ENCODE measurements at places on chromosomes 4 and X.
A peak's percentile ranks its signal among the peaks of the same experiment; 100 is the strongest.

GRCh38 chr4:25182937-25183336, 22.7 kb upstream of the SEPSECS start:
- no peak for DNase-seq

GRCh38 chr4:105453550-105454205, 20.2 kb downstream of the PPA2 start:
- no peak for DNase-seq

DNA sequence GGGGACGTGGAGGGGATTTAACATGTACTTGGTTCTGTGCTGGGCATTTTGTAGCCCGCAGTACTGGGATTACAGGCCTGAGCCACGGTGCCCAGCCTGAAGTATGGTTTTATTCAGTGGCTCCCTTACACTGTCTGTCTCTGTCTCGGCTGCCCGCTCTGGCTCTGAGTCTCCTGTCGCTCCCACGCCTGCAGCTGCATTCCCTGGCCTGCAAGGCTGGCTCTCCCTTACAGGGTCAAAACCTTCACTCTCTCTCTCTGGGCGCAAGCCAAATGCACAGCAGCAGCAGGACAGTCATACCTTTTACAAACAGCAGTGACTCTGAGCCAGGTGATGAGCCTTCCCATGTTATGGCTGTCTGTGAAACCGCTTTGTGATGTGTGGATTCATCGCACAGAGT, 72.1 kb downstream of the HTRA3 start:
- DNase-seq: no peak

GRCh38 chr4:8227201-8227770, 28.2 kb downstream of the SH3TC1 start:
- no peak for DNase-seq

GRCh38 chr4:163484906-163485305, 9.6 kb upstream of the TMA16 start:
- peak; percentile 10 for DNase-seq
